ENCODE measurements at places on chromosomes 1 and 21.
A peak's percentile ranks its signal among the peaks of the same experiment; 100 is the strongest.

GRCh38 chr1:9291914-9292360, 757 bp upstream of the SPSB1 start:
- DNase-seq = no peak

- DNase-seq = no peak
Observed at GRCh38 chr1:14705824-14706223, 107.3 kb downstream of the KAZN start.

GRCh38 chr1:110134050-110134595, 16.2 kb upstream of the SLC6A17 start:
- peak; percentile 91 for DNase-seq

DNA sequence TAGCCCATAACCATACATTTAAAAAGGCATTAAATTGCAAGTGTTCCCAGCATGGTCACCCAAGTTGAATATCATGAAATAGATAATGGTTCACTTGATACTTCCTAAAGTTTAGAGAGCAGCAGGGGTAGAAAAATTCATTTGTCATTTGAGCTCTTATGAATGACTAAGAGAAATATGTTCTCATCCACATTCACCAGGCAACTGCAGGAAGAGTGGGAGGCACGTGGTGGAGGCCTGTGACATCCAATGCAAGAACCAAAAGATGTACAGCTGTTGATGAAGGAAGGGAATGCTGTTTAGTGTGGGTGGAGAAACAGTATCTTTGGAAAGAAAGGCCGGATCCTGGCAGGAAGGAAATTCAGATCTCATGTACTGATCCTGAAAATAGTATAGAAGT, 473.1 kb downstream of the ADGRL2 start:
- DNase-seq = no peak

DNA sequence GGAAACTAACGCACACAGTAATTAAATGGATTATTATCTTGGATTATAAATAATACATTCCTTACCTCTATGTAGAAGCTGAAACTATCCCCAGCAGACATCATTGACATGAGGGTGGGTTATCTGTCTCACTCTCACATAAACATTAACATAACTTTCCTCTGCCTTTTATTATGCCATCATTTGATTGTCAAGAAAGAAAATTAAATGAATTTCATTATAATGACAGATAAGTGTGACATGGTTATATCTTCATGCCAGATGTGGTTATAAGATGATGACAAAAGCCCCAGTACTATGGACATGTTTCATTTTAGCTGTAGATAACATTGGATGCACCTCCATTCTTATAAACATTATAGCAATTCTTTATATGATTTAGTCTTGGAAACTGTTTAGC, 476.5 kb downstream of the KCNT2 start:
- no peak for DNase-seq

GRCh38 chr1:201982623-201983379, at the start of gene RNPEP:
RNPEP (plus strand) TSS chr1:201982648; CDS start chr1:201982667, 19 bp downstream.
- DNase-seq = peak; percentile 59

DNA sequence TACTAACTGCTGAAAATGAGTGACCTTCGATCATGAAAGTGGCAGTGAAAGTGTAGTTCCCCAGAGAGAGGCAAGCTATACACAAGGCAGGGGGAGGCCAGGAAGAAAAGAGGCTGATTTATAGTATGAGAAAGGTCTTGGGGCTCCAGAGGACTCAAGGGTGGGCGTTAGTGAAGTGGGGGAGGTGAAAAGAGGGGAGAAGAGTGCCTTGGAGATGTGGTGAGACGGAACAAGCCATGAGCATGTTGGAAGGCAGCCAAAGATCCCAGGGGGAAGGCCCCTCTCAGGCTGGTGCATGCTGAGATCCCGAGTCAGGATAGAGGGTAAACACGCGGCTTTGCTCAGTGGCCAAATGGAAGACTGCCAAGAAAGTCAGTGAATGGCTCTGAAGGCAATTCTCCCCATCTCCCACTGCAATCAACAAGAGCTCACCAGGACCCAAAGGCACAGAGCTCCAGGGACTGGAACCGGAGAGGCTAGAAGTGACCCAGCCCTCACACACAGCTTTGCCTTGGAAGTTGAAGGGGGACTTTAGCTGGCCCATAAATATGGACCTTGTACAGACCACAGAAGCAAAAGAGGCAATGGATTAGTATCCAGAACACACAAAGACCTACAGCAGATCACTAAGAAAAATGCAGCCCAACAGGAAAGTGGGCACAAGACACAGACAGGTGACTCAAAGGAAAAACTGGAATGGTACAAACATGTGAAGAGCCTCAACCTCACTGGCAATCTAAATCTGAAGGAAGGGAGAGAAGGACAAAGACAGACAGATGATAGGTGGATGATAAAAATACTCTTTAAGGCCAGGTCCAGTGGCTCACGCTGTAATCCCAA, 49.6 kb downstream of the HSF2BP start:
- DNase-seq = peak; percentile 89
